ENCODE measurements at places on chromosomes 16 and 17.
A peak's percentile ranks its signal among the peaks of the same experiment; 100 is the strongest.

DNA sequence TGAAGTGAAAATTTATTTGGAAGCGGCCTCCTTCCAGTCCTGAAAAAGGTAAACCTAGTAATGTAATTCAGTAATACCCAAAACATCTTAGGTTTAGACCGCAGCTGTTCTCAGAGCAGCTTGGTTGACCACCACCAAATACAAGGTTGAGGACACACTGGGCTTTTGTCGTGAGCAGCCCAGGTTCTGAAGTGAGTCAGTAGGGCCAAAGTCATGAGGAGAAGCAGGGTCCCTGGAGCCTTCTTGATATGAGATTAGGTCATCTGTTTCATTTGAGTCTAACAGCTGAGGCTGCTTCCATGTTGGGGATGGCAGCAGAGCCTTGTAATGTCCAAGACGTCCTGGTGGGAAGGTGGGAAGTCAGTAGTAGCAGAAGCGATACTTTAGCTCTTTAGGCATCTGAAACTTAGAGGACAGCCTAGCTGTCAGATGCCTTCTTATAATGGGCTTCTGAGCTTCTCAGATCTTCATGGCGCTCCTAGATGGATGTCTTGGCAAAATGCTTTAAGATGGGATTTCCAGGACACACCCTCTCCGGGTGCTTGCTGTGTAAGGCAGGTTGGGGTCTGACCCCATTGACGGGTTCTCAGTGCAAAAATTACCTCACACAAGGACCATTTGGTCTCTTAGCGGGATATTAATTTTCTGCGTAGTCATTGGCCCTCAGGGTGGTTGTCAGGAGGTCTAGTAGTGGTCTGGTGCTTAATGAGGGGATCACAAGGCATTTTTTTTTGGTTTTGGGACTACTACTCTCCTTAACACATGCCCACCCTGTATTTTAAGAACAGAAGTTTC is 2.4 kb downstream of the ALKBH5 start:
- peaks cover 21% of the 10 kb centered on the region for H3K36me3 ChIP-seq
- no peaks in the 10 kb centered on the region for H3K27me3 ChIP-seq
- H3K4me3 ChIP-seq: peak overlapping the region; percentile 90
- H3K4me1 ChIP-seq: peaks cover 66% of the 10 kb centered on the region
- H3K27ac ChIP-seq: peak overlapping the region; percentile 40
- no peak for DNase-seq

DNA sequence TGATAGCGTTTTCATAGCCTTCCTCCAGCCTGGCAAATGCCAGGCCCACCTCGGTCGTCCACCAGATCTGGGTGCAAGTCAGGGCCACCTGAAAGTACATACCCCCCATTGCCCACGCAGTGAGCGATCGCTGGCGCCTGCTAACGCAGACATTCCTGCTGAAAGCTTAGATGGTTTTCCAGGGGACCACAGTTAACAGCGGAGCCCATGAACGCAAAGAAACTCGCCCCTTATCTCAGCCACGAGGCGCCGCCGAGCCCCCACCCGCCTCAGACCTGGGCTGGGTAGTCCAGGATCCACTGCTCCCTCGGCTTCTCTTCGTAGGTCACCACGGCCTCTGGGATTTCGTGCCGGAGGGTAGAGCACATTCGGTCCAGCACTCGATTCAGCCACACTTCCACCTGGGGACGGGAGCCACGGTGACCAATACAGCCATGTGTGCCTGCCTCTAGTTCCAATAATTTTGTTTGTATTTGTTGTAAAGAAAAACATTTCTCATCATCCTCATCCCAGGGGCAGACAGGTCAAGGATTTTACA is 74.5 kb downstream of the DNAH17 start:
- no peaks in the 10 kb centered on the region for H3K36me3 ChIP-seq
- H3K4me3 ChIP-seq: no peak overlapping the region
- H3K4me1 ChIP-seq: no peaks in the 10 kb centered on the region
- H3K27me3 ChIP-seq: no peaks in the 10 kb centered on the region
- no peak overlapping the region for H3K27ac ChIP-seq
- peak; percentile 51 for DNase-seq

DNA sequence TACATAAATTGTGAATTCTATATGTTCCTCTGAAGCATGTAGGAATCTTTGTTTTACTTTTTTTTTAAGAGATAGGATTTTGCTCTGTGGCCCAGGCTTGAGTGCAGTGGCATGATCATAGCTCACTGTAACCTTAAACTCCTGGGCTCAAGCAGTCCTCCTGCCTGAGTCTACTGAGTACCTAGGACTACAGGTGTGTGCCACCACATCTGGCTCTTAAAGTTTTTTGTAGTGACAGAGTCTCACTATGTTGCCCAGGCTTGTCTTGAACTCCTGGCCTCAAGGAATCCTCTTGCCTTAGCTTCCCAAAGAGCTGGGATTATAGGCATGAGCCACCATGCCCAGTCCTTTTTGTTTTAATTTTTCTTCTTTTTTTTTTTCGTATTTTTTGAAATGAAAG is 25.3 kb downstream of the IKZF3 start:
- no peak for DNase-seq
- no peak overlapping the region for H3K4me3 ChIP-seq

- H3K27me3 ChIP-seq: peaks cover 10% of the 10 kb centered on the region
- no peak for DNase-seq
- no peaks in the 10 kb centered on the region for H3K36me3 ChIP-seq
- no peak overlapping the region for H3K4me3 ChIP-seq
- H3K27ac ChIP-seq: no peak overlapping the region
- H3K4me1 ChIP-seq: no peaks in the 10 kb centered on the region
Measured at GRCh38 chr17:61635913-61636432, 45.0 kb upstream of the NACA2 start.

- no peaks in the 10 kb centered on the region for H3K27me3 ChIP-seq
- no peaks in the 10 kb centered on the region for H3K4me1 ChIP-seq
- no peak overlapping the region for H3K27ac ChIP-seq
- no peak for DNase-seq
- no peak overlapping the region for H3K4me3 ChIP-seq
- no peaks in the 10 kb centered on the region for H3K36me3 ChIP-seq
Measured at GRCh38 chr16:59881376-59881775, 1147.3 kb upstream of the GOT2 start.

Measured in upper lobe of right lung (tissue), 1 donor.